ENCODE measurements at places on chromosomes 6 and 20. TPM values are rescaled to one million over a fixed set of nuclear protein-coding genes. Genes with fewer than 3 reads are reported as not detected.

DNA sequence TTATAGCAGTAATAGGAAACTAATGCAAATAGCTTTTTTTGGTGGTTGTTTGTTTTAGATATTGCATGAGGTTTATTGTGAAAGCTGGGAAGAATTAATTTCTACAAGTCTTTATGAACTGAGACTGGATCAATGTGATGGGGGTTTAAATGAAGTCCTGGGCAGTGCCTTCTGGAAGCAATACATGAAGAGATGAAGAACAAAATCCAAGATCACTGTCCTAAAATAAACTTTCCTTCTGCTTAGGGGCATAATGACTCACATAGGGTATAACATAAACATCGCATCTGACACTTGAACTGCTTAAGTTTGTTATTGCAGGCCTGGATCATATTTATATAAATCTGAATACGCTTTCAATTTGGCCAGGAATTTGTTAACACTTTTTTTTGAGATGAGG is 20.9 kb upstream of the SHLD1 start:
- DNase-seq = no peak

- DNase-seq = no peak
Measured at GRCh38 chr6:120147071-120147871, 797.7 kb upstream of the MAN1A1 start.

DNA sequence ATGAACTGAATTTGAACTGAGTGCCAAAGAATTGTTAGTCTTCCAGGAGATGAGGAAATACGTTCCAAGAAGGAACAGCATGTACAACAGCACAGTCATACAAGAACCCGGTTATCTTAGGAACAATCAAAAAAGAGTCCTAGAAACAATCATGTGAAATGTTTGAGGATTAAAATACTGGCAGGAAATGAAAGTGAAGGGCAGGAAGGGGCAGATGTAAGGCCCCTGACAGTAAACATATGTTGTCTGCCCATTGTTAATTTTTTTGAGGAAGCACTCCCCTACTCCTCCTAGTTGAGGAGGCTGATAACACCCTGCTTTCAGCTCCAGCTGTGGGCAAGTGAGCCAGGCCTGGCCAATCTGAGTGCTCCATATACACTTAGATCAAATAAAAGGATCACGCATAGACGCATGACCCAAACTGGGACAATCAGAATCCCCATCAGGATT is 220.9 kb downstream of the HACE1 start:
- DNase-seq = no peak

The MAP7 gene
- 2.7 TPM for polyA plus RNA-seq

GRCh38 chr6:78749326-78749725 is 118.0 kb upstream of the IRAK1BP1 start:
- peak; percentile 31 for DNase-seq

DNA sequence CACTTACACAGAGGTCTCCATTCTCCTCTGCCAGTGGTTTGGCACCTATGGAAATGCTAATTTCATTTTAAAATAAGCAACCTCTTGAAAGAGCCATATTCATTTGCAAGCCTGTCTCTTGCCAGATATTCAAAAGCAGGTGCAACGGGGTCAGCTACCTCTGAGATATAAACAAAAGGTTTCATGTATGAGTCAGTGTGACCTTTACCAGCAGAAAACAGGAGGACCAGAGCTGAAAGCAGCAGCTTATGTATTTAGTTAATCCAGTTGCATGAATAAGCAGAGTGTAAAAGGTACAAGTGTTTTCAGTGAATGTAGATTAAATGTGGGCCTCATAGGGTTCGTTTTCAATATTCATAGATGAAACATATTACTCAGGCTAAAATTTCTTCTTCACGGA is 56.0 kb downstream of the TENT5A start:
- DNase-seq = no peak

DNA sequence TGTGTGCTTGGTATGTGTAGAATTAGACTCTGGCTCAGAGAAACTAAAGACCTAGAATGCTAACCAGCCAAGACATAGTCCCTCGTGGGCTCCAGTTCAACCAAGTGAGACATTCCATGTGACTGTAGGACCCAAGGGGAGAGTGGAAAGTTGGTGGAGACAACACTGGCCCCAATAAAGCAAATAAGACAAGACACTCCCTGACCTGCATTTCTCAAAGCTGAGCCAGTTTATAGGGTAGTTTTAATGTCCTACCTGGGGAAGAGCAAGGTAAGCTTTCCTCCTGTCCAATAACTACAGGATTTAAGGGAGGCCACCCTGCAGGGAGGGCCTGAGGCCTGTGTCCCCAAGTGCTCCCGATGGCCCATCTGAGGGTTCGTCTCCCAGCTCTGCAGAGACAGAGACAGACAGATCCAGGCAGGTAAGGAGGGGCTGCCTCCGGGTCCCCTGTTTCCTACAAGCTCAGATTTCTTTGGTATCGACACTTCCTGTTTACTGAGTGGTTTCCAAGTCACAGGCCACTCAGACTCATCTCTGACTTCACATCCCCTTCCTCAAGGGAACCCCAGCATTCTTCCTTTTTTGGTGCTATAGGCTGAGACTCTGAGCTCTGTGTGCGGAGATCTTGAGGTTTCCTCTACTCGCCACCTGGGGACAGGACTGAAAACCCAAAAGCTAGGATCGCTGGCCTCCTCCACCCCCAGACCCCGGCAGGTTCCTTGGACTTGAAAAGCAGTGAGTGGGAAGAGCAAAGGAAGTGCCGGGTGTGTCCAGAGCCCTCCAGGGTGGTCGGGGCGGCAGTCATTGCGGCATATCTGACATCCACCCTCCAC is 92.4 kb downstream of the PRND start:
- peak; percentile 75 for DNase-seq

- DNase-seq = no peak
Measured at GRCh38 chr6:140462076-140462452, 1087.6 kb upstream of the CITED2 start.

DNA sequence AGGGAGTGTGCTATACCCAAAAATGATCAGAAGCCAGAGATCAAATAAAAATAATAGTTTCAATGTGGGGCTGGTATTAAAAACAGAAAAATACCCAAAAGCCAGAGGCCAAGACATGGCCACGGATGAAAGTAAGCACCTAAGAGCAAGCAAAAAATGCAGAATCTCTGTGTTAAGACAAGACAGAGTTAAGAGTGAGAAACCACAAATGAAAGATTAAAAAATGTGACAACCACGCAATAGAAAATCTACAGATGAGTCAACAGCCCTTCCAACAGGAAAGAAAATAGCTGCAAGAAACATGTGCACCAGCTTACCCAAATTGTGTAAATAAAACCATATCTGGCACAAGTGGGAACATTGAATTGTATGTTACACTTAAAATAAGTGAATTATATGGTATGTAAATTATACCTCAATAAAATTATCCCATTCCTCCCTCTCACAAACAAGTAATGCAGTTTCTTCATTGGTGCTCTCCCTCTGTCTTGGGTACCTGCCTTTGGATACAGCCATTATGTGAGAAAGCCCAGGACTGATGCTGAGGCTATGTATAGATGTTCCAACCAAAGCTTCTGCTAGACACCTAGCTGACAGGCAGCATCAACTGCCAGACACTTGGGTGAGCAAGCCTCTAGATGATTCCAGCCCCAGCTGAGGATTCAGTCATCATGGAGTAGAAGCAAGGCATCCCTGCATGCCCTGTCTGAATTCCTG is 55.3 kb upstream of the UFL1 start:
- no peak for DNase-seq

GRCh38 chr6:48183178-48183577 is 72.2 kb upstream of the PTCHD4 start:
- DNase-seq = no peak

DNA sequence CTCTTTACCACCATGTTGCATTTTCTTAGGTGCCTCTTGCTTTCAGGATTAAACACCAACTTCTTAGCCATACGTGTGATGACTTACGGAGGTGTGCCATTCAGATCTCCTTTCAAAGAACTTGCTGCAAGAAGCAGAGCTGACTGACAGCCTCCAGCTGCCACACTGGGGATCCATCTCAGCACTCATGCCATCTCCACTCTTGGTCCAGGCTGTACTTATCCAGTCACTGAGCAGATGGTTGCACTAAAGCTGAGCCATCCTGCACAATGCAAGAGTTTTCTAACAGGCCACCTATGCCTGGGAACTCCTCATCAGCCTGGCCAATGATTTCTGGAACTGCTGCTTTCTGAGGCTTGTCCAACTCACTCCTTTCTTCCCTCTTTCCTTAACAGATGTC is 31.4 kb upstream of the KIF6 start:
- DNase-seq = no peak

The NRSN1 gene
- polyA plus RNA-seq = not detected

GRCh38 chr6:148435386-148435785 is 92.7 kb downstream of the SASH1 start:
- DNase-seq = no peak

GRCh38 chr6:12110523-12111362 is 98.6 kb downstream of the HIVEP1 start:
- DNase-seq = no peak

DNA sequence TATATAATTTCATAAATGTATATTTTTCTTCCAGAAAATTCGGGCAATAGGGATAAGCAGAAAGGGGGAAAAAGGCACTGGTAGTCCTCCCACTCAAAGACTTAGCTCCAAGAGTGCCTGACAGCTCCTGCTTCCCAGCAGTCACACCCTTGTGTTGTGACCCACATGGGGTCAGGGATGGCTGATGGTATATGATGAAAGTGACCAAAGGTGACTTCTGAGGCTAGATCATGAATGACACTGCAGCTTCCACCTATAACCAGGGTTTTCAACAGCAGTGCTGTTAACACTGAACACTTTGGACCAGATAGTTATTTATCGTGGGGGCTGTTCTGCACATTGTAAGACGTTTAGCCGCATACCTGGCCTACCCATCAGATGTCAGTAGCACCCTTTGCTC is 22.3 kb downstream of the FAM50B start:
- DNase-seq = no peak

The GNAS-AS1 gene
- 2.0 TPM for polyA plus RNA-seq

The MCHR2 gene
- not detected for polyA plus RNA-seq

GRCh38 chr20:57867181-57867803 is 157.5 kb upstream of the PMEPA1 start:
- no peak for DNase-seq

DNA sequence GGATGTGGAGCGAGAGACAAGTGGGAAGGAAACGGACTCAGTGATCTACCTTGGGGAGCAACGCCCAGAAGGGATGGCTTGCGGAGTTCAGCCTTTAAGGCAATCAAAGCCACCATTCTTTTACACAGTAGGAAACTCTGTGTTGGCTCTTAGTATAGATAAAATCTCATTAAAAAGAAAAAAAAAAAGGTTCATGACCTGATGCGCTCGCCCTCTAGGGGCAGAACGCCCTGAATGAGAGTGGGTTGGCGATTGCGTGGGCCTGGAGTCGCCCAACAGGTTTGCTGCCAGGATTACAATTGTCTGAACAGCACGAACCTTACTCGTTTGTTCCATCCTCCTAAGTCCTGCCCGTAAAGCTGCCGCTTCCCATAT is 1.2 kb downstream of the TPD52L1 start:
- DNase-seq = no peak

DNA sequence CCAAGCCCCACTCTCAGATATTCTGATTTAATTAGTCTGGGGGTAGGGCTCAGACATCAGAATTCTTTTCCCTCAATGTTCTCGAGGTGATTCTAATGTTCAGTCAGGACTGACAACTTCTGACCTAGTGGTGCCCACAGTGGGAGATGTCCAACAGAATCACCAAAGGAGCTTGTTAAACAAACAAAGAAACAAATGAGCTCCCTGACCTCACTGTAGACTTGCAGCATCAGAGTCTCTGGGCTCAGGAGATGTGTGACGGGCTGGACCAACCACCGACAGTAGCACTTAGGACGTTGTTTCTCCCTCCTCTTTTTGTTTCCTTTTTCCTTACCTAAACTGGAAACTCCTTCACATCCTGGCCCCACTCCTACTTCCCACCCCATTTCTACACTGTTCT is 49.3 kb downstream of the CLIC5 start:
- no peak for DNase-seq

The DDX43 gene
- polyA plus RNA-seq = 0.67 TPM

DNA sequence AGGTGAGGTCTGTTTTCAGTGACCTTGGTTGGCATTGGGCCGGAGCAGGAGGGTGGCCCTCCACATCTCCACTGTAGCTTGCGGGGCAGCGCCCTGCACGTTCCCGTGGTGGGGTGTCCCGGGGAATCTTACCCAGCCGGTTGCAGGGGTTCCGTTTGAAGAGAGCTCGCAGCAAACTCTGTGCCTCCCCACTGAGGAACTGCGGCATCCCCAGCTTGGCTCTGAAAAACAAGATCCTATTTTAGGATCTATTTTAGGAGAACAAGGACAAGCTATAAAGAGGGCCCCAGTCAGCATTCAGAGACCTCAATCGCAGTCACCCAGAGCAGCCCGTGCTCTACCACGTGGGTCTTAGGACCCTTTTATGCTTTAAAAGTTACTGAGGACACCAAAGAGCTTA is 97.8 kb downstream of the RAMACL start:
- no peak for DNase-seq

DNA sequence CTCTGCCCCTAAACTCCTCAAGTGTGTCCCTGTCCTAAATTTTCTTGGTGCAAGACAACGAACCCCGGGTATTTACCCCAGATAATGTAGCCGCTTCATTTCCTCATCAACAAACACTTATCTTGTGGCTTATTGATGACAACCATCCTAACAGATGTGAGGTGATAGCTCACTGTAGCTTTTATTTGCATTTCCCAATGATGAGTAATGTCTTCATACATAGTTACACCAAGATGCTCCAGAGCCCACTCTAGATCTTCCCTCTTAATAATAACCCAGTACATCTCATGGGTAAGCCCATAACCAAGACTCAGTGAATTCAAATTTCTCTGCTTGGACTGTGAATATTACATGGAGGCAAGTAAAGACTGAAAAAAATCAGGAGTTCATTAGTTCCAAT is 48.2 kb upstream of the BEND6 start:
- DNase-seq = no peak

The PAX1 gene
- 1.9 TPM for polyA plus RNA-seq

DNA sequence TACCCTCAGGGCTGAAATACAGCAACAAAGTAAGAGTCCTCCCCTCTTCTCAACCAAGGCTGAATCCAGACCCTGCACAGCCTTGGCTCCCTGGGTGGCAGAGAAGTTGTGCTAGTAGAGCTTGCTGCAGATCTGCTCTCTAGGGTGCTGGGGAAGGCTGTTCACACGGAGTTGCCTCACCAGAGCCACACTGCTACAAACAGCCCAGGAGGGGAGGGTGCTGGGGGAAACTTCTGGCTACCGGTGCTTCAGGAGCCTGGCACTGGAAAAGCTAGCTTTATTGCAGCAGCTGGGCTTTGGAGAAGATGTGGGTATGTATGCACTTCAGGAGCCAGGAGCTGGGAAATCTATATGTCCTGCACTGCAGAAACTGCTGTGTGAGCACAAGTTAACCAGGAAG is 37.6 kb upstream of the SUPT3H start:
- DNase-seq = no peak
